GM13976 (cell line): ENCODE measurements at places on chromosomes 3 and 15.

- no peak for DNase-seq
Observed at GRCh38 chr15:63904042-63904441, 70.3 kb upstream of the HERC1 start.

DNA sequence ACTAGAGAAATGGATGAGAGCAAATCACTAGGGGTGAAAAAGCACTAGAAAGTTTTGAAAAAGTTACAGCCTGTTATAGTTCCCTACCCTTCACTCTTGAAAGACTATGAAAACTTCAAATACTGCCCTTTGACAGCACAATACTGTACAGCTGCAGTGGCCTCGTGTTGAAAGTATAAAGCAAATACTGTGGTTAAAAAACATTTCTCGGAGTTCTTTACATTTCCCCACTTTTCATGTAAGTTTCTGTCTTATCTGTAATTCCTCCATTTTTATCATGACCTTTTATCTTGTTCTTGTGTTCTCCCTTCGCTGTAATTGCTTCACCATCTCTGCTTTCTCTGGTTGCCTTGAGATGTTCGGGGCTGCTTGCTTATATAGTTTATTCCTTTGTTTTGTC is 423.8 kb upstream of the CFAP20DC start:
- no peak for DNase-seq

DNA sequence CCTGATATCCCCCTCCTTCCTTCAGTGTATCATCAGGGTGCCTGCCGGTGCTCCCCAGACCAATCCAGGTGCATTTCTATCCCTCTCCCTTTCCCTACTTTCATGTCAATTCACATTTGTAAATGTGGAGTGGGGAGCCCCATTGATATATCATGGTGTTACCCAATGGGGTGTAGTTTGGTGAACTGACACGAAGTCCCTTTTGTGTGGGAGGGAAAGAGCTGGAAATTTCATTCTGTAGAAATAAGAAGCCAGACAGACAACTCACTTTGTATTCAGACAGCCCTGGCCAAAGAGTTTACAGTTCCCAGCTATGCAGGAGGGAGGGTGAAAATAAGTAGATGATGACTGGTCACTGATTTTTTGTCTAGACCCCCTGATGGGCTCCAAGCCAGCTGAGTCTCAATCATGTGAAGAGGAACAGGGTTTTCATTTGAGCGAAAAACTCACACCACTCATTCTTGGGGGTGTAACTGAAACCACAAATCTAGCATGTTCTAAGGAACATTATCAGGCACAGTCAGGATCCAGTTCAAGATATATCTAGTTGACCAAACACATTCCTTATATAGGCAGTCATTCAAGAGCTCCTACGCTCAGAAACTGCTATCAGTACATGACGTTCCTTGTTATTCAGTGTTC is 58.9 kb downstream of the LMCD1 start:
- DNase-seq, result no peak

- no peak for DNase-seq
Observed at GRCh38 chr15:71588746-71589145, 221.6 kb upstream of the NR2E3 start.

DNA sequence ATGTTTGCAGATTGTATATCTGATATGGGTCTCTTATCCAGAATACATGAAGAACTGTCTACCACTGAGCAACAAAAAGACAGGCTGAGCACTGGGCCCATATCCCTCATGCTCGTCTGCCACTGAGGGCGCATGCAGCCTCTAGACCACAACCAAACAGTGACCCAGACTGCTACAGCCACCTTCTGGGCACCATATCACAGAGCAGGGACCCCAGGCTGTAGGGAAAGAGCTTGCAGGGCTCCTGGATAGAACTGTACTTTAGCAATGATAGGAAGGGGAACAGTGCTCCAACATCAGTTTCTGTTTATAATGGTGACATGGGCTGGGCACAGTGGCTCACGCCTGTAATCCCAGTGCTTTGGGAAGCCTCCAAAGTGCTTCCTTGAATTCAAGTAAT is 40.2 kb upstream of the TMEM87A start:
- no peak for DNase-seq

DNA sequence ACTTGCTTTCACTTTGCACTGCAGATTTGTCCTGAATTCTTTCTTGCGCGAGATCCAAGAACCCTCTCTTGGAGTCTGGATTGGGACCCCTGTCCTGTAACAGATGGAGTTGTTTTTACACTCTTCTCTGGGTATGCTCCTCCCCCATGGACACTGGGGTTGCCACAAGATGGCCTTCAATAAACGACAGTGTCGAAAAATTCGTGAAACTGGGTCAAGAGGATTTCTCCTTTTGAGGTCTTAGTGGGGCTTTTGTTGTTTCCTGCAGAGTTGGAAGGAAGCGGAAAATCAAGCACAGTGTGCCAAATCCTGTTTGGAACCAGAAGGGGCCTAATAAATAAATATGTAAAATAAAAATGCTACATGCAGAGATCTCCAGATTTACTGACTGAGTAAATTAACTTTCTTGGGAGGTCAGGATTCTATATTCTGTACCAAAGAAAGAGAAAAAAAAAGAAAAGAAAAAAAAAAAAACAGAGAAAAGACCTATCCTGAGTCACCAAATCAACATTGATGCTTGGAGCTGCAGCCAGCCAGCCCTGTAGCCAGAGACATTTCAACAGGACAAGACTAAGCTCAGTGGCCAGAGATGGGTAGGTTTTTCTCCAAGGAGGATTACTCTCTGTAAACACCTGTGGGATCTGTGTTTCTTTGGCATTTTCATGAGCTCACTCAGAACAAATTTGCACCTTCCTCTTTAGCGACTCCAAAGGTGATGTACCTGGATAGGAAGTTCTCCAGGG is 24.8 kb downstream of the CCDC80 start:
- DNase-seq, result no peak

GRCh38 chr3:111568911-111569310 is 26.2 kb downstream of the ZBED2 start:
- DNase-seq, result no peak

- no peak for DNase-seq
Observed at GRCh38 chr3:119856695-119857094, 74.8 kb downstream of the NR1I2 start.

DNA sequence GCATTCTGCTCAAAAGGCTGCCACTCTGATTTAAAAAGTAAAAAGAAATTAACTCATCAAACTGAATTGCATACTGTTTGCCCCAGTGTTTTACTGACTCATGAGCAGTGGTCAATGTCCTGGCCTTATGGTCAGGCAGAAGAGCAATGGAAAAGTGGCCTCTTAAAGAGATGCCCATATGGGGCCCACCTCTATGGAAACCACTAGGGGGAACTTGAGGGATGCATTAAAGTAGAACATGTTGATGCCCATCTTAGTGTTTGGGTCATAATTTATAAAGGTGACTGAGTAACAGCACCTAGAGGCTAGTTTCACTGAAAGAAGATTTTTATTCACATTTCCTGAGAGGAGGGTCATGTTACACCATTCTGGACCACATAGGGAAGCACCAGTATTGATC is 66.5 kb upstream of the RNU6-1 start:
- DNase-seq, result no peak

DNA sequence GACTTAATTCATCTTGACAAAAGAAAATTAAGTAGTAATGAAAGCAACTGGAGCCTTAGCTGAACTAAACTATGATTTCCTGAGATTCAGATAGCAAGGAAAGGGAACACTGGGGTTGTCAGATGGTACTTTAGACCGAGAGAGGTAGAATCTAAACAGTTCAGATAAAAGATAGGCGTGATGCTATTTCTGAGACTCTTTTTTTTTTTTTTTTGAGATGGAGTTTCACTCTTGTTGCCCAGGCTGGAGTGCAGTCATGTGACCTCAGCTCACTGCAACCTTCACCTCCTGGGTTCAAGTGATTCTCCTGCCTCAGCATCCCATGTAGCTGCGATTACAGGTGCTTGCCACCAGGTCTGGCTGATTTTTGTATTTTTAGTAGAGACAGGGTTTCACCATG is 279.9 kb upstream of the UMPS start:
- DNase-seq, result no peak

DNA sequence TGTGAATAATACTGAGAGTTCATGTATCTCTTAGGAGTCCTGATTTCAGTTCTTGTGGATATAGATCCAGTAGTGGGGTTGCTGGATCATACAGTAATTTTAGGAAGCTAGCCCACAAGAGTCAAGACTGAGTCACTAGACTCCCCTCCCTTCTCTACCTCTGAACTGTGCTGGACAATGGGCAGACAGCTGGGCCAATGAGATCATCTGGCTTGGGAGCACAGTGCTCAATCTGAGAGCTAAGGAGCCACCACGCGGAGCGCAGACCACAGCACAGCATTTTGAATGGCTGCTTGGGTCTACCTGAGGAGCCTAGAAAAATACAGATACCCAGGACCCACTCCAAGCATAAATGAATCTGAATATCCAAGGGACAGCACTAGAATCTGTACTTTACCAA is 32.5 kb downstream of the WNT5A start:
- no peak for DNase-seq

- no peak for DNase-seq
Observed at GRCh38 chr3:25589104-25589782, 75.5 kb downstream of the TOP2B start.
